Adipocyte (in vitro differentiated cells): ENCODE measurements at places on chromosomes 5 and 9.

DNA sequence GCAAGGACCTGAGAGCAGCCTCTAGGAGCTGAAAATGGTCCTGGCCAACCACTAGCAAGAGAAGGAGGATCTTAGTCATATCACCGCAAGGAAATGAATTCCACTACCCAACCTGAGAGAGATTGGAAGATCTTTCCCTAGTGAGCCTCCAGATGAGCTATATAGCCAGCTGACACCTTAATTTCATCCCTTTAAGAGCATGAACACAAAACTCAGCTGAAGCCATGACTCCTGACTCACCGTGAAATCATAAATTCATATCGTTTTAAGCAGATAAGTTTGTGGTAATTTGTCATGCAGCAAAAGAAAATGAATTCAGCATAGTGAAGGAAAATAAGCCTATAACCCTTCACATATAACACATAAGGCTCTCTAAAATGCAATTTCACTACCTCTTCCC is 23.5 kb downstream of the MAPKAP1 start:
- peak; percentile 44 for DNase-seq

DNA sequence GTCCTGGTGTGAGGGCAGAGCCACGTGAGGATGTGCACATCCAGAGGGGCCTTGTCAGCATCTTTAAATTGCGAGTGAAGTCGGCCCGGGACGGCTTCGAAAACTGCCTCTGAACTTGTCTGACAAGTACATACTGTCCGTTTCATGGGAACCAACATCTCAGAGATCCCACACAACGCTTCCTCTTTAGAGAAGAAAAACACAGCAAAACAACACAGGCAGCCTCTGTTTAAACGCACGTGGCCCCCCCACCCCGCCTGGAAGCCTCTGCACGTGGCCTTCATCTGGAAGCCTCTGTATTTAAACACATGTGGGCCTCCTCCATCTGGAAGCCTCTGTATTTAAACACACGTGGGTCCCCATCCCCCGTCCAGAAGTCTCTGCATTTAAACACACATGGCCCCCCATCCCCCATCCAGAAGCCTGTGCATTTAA is 29.2 kb downstream of the CEP72 start:
- DNase-seq, result no peak

DNA sequence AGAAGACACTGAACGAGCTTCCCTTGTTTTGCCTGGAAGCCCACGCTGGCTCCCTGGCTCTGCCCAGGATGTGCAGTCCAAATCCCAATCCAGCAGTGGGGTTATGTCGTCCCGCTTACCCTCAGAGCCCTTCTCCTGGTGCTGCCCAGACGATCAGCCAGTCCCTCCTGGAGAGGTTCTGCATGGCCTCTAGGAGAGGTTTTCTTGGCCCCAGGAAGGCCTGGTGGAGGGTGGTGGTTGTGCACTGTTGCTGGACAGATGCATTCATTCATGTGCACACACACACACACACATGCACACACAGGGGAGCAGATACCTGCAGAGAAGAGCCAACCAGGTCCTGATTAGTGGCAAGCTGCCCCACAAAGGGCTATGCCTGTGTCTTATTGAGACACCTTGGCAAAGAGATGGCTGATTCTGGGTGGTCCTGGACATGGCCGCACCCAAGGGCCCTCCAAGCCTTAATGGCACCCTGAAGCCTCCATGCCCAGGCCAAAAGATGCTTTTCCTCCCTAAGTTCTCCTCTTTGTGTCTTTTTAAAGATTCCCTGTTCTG is 10.5 kb upstream of the OLFM1 start:
- DNase-seq, result no peak

DNA sequence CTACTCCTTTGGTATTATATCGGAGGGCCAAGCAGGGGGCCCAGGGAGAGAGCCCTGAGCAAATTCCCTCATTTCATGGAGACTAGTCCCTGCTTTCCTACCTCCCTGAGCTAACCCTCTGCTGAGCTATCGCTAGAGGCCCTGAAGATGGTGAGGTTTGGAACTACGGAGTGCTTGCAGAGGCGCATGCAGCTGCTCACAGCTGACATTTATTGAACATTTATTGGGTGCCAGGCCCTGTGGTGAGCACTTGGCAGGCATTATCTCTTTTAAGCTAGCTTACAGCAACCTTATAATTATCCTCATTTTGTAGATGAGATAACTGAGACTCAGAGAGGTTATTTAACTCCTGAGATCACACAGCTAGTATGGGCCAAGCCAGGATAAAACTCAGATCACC is 9.8 kb downstream of the FAT2 start:
- DNase-seq, result no peak

- DNase-seq, result peak; percentile 24
Measured at GRCh38 chr5:107893642-107894041, 222.9 kb upstream of the EFNA5 start.

DNA sequence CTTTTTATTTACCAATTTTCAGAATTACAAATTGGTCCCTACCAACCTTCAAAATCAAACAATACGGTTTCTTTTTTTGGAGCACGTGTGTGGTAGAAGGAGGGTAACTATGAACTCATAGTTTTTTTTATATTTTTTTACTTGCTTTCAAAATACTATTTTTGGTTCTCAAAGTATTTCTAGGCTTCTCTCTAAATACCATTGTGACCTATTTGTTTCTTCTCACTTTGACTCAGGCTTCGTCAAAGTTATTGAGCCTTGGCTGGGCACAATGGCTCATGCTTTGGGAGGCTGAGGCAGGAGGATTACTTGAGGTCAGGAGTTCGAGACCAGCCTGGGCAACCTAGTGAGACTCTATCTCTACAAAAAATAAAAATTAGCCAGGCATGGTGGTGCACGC is 11.6 kb upstream of the KIF27 start:
- no peak for DNase-seq

- DNase-seq, result no peak
Measured at GRCh38 chr5:94263068-94263467, 355.3 kb downstream of the KIAA0825 start.

DNA sequence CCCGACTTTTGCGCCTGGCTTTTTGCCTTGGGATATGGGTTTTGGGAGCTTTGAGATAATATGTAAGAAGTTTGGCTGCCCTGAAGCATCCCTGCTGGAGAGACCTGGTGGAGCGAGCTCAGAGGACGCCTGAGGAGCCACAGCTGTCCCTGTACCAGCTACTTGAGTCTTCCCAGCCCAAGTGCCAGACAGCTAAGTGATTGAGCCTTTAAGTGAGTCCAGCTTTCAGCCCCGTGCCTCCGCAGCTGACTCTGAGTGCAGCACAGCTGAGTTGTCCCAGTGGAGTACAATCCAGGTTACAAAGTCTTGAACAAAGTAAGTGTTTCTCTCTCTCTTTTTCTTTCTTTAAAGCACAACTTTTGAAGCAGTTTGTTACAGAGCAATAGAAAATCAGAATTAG is 203.8 kb upstream of the DAP start:
- DNase-seq, result no peak

DNA sequence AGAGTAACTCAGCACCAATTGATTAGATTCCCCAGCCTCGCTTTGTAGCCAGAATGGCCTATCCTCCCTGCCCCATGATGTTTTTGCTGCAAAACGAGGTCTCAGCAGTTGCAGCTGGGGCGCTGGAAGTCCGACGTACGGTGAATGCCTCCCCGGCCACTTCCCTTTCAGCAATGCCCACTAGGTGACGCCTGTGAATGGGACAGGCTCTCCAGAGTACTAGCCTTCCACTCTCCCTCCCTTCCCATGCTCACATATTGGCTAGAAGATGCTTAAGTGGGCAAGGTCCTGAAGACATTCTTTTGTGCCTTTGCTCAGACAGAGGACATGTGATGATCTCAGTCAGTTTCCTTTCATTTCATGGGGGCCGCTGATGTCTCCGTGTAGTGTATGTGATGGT is 50.8 kb downstream of the DMRT2 start:
- DNase-seq, result peak; percentile 13

- DNase-seq, result peak; percentile 85
Measured at GRCh38 chr5:141992349-141992963, 20.4 kb downstream of the GNPDA1 start.

DNA sequence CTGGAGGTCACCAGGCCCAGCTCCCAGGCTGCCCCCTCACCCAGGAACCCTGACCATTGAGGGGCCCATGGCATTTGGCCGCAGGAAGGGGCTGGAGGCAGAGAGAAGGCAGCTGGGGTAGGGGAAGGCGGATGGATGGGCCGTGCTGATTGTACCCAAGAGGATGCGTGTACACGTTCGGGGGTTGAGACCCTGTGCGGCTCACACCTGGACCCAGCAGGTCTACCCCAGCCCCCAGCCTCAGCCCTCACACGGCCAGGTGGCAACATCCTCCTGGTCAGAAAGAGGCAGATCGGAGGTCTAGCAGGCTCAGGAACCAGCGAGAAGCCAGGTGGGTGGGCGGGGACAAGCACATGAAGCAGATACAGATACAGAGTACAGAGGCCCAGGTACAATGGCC is 33.7 kb downstream of the NACC2 start:
- DNase-seq, result no peak

DNA sequence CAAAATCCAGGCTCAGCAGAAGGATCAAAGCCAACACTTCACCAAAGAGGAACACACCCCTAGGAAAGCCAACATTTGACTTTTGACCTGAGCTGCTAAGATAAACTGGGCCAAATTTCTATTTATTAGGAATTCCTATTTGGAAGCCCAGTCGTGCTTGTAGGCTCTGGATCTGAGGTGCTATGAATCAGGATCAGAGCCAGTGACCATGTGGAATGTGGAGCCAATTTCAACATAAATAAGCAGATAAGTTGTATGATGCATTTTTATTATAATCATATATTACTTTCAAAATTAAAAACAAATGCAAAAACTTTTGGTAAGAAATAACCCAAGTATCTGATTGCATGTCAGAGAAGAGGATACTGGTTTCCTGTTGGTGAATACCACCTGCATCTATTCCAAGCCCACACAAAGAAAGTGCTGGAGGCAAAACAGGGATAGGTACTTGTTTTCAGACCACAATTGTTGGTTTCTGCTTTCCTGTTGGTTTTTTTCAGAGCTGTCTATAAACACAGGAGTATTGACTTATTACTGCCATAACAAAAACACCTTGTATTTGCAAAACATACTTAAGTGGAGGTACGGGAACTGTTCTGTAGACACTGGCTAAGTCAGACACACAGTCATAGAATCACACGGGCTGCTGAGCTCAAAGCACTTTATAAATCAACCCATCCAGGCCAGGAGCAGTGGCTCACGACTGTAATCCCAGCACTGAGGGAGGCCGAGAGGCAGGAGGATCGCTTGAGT is 52.8 kb downstream of the ARL15 start:
- DNase-seq, result peak; percentile 67

- no peak for DNase-seq
Measured at GRCh38 chr9:13205824-13206223, 73.7 kb downstream of the MPDZ start.

DNA sequence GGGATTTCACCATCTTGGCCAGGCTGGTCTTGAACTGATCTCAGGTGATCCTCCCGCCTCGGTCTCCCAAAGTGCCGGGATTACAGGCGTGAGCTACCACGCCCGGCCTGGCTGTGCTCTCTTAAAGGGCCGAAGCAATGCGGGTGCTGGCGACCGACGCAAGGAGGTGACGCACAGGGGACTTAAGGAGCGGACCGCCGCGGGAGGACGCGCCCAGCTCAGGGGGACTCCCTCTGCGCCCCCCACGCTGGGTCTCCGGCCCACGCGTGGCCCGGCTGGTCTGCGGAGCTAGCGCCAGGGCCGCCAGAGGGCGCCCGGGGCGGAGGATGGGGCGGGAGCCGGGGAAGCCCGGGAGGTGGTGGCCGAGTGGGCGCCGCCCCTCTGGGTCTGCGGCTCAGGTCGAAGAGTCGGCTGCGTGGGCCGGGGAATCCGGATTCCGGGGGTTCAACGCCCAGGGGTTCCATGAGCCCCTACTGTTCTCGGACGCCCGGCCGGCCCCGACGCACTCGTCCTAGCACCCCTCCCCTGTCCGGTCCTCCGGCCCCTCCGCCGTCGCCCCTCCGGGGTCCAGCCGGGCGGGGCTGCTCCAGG is 502 bp upstream of the CERCAM start:
- peak; percentile 94 for DNase-seq

DNA sequence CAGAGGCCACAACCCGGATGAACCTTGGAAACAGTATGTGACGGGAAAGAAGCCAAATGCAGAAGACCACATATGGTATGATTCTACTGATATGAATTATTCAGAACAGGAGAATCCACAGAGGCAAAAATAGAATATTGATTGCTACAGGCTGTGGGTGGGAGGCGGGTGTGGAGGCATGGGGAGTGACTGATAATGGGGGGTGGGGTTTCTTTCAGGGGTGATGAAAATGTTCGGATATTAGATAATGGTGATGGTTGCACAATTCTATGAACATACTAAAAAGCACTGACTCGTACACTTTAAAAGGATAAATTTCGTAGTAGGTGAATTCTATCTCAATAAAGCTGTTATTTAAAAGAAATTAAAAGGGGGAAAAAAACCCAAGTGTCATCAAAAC is 10.7 kb downstream of the IL4 start:
- no peak for DNase-seq

- peak; percentile 37 for DNase-seq
Measured at GRCh38 chr9:83299571-83299970, 236.6 kb upstream of the RASEF start.

- peak; percentile 87 for DNase-seq
Measured at GRCh38 chr5:65861830-65862241, 64.5 kb upstream of the ERBIN start.

DNA sequence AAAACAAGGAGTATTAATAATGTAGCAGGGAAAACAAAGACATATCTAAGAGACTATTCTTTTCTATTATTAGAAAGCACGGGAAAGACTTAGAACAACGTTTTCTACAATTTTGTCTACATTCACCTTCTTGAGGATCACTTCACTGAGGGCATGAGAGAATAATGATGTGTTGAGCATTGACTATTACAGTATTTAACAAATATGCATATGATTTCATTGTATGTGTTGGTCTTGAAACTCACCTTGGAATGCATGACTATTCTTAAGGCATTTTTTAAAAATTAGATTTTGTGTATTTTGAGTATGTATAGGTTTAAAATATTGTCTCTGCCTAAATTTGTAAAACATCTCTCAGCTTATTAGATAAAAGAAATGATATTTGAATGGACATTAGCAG is 1.2 kb downstream of the FSD1L start:
- peak; percentile 40 for DNase-seq

- peak; percentile 63 for DNase-seq
Measured at GRCh38 chr9:22813529-22813928, 366.9 kb downstream of the DMRTA1 start.

DNA sequence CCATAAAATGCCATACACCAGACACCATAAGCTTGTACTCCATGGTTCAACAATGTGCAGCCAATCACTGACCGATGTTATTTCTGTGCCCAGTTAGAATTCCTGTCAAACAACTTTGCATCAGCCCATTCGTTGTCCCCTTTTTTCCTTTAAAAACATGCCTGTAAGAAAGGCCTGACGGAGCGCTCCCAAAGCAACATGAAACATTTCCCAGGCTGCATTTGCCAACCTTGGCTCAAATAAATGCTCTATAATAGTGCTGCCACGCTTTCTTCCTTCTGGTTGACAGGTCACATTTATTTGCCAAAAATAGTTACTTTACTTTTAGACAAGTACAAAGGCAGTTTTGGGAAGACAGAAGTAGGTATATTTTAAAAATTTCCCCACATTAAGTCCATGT is 735.6 kb upstream of the PTPRD start:
- no peak for DNase-seq

- DNase-seq, result peak; percentile 86
Measured at GRCh38 chr5:154860123-154860522, 1.7 kb downstream of the CNOT8 start.

GRCh38 chr9:89608641-89609335 is 4.0 kb downstream of the GADD45G start:
- no peak for DNase-seq
